ENCODE measurements at places on chromosomes 7 and 10.

DNA sequence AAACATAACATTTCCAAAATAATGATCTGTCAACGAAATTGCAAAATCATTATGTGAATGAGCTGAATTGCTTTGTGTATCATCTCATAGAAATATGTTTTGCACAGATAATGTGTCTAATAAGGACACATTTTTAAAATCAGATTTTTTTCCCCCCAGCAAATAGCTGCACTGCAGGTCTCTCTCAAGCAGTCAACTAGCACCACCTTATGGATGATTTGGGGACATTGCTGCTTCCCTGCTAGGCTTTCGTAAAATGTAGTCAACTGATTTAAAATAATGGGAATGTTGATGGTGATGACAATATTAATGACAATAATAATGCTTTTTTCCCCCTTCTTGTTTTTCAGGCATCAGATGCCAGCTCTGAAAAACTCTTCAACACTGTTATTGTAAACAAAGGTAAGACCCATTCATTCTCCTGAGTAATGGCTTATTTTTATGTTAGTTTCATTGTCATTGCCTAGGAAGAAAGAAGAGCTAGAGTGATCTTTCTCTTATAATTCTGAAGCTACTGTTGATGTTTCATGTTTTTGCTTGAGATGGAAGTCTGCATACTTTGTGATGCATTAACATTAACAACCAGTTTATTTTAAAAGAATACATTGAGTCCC lies 433.6 kb upstream of the GALNT17 start:
- peak; percentile 57 for DNase-seq

- no peak for DNase-seq
Measured at GRCh38 chr7:77315182-77315591, 101.0 kb downstream of the GSAP start.

- no peak for DNase-seq
Measured at GRCh38 chr10:124709861-124710260, 34.3 kb downstream of the FAM53B start.

DNA sequence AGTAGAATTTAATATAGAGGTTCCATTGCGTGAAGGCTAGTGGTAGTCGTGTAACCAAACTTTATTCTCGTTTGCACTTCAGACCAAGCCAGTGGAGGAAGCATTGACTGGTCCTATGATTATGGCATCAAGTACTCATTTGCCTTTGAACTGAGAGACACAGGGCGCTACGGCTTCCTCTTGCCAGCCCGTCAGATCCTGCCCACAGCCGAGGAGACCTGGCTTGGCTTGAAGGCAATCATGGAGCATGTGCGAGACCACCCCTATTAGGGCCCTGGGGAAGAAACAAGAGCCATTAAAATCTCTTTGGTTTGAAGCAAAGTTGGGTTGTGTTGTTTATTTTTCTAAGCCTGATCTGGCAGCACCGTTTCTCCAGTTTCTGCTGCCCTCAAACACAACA lies 3.5 kb upstream of the CPA4 start:
- no peak for DNase-seq

- DNase-seq: no peak
Measured at GRCh38 chr7:368651-369475, 78.9 kb downstream of the FOXL3 start.

DNA sequence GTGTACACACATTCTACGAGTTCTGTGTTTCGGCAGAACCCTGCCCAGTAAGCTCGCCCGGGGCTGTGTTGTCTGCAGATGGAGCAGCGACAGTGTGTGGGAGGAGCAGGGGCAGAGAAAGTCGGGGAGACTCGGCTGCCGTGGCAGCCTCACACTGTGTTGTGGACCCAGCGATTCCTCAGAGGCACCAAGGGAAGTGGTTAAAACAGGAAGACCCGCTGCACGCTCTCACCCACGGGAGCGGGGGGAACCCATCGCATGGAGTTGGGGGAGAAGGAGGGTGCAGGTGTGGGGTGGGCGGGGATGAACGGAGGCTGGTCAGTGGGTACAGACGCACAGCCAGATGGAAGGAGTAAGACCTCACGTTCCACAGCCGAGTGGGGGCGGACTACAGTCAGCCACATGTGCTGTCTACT lies 250.2 kb downstream of the ELFN1 start:
- DNase-seq: no peak

GRCh38 chr7:125355899-125356298 lies 426.3 kb upstream of the POT1 start:
- no peak for DNase-seq

GRCh38 chr7:120583899-120584586 lies 273.9 kb downstream of the TSPAN12 start:
- no peak for DNase-seq

GRCh38 chr10:118832241-118832651 lies 77.5 kb upstream of the CACUL1 start:
- no peak for DNase-seq

DNA sequence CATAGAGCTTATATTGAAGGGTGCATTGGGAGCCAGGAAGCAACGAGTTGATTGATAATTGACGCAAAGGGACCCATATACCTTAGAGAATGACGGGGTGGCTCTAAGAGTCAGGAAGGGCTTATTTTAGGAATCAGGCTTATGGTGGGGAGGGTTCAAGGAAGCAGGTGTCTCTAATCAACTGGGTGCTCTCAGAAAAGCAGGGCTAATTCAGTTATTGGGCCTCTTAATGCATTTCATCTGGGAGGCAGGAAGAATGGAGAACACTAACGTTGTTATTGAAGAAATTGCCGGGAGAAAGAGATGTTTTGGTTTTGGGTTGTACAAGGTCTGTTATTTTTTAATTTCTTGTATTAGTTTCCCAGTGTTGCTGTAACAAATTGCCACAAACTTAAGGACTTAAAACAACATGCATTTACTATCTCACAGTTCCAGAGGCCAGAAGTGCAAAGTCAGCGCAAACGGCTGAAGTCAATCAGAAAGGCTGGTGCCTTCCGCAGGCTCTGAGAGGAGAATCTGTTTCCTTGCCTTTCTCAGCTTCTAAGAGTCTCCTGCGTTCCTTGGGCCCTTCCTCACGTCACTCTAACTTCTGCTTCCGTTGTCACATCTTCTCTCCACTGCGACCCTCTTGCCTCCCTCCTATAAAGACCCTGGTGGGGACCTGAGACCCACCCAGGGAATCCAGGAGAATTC lies 328.4 kb upstream of the C7orf33 start:
- DNase-seq: peak; percentile 8
